ENCODE measurements at places on chromosomes 5 and 9.

DNA sequence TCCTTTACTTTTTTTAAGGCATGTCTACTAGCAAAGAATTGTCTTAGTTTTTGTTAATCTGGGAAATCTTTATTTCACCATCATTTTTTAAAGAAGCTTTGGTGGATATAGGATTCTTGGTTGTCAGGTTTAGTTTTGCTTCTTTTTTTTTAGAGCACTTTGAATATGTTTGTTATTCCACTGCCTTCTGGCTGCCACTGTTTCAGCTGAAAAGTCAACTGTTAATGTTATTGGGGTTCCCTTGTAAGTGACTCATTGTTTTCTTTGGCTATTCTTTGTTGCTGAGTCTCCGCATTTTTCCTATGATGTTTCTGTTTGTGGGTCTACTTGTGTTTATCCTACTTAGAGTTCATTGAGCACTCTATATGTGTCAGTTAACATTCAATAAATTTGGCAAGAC lies 44.4 kb downstream of the PHAX start:
- no peak for DNase-seq

DNA sequence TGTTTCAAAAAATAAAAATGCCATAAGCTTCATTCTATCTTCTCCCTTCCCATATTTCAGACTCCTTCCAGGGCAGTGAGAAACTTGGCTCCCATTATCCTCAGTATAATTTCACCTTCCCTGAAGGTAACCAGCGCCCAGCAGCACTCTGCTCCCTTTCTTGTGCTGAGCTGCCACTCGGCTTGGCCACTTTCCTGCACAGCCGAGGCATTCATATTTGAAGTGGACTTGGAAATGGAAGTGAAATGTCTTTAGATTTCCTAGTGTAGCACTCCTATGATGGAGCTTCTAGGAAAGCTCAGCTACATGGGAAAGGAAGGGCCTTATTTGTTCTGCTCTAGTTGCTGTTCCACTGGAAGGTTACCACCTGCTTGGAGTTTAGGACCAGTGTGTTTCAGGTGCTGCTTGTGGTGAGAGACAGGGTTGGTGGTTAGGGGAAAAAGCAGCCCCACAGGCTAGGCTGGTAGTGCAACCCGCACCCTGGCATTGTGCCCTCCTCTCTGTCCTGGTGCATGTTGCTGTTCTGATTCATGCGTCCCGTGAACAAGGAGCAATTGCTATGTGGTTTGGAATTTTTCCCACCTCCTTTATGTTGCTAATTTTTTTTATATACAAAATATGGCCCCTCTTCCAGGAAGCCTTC lies 53.8 kb downstream of the RAD23B start:
- DNase-seq = no peak

DNA sequence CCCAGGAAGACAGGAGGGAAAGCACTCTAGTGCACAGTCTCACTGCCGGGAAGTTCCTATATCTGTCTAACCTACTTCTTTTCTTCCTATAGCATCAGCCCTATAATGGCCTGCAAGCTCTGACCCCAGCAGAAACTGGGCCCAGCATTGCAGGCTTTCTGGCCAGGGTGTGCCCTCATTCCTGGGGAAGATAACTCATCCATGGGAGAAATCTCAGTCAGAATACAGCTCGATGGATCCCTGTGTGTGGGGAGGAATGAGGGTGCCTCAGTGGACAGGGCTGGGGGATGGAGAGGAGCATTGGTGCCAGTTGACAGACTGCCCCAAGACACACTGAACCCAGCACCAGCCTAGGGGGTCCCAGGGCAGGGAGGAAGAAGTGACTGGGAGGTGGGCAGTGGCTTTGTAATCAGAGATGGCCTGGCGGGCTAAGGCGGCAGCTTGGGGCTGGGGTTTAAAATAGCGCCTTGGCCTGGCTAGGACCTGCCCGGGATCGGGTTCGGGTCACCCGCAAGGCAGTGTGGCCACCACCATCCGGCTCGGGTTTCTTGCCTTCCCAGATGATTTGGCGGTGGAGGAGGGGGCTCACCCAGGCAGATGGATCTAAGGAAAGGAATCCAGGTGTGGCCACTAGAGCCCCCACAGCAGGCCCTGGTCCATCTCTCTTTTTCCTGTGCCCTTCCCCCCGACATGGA lies 7.6 kb upstream of the CXXC5 start:
- DNase-seq = no peak

GRCh38 chr9:72858089-72858912 lies 94.6 kb downstream of the ALDH1A1 start:
- no peak for DNase-seq

- DNase-seq = no peak
Measured at GRCh38 chr5:62931153-62931950, 352.7 kb downstream of the LRRC70 start.

DNA sequence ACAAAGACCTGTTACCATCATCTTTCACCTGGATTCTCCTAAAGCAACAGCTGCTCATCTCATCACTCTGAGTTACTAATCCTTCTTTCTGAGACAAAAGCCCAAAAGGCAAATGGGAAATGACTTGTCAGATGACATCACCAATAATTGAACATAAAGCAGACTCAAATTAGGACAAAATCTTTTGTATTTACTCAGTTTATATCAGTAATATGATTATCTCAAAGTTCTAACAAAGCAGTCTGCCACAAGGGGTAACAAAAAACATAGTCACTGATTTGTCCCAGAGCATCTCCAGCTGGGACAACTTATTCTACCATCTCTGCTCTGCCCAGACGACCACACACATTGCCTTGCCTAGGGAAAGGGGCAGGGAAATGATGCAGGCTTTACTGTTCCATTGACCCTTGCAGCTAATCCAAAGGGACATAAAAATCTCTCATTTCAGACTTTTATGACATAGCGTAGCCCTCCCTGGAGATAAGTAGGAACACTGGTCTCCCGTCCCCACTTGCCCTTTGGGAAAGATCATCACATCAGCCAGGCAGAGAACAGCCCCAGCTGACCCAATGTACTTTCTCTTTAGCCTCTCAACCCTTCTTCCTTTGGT lies 249.5 kb upstream of the PTGER4 start:
- no peak for DNase-seq

DNA sequence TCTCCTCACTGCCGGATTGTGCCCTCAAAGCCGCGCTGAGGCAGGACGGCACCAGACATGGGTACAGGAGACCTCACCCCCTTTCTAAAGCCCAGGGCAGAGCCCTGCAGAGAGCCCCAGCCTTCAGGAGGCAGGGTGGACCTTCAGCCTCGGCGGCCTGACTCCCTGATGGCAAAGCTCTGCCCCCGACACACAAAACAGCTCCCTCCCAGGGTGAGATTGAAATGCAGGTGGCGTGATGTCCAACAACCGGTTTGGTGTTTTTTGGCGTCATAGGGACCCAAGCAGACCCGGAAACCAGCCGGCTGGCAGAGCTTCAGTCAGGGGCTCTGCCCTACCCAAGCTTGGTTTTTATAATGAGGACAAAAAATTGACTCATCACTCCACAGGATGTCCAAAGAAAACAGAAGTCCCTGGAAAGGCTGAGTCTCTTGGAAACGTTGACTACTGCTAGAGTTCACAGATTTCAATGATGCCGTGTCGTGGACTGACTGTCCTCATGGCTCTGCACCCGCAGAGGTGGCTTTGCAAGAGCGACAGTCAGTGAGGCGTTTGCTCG lies 275.2 kb upstream of the IRX1 start:
- DNase-seq = no peak

DNA sequence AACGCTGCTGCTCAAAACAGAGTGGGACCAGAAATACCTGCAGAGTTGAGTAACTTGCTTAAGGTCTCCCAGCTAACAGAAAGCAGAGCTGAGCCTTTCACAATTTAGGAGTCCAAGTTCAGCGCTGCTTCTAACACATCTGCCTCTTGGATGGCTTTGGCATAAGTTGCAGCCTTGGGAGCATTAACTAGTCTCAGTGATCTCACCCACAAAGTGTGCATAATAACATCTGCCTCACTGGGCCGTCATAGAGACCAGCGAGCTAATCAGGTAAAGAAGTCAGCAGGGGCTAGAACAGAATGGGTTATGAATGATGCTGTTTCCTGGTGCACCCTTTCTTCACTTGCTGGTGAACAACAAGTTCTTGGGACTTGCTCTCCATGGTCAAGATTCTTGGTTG lies 36.5 kb downstream of the WWC1 start:
- DNase-seq = no peak

- DNase-seq = no peak
Measured at GRCh38 chr9:115615821-115616665, 498.1 kb upstream of the TNC start.

DNA sequence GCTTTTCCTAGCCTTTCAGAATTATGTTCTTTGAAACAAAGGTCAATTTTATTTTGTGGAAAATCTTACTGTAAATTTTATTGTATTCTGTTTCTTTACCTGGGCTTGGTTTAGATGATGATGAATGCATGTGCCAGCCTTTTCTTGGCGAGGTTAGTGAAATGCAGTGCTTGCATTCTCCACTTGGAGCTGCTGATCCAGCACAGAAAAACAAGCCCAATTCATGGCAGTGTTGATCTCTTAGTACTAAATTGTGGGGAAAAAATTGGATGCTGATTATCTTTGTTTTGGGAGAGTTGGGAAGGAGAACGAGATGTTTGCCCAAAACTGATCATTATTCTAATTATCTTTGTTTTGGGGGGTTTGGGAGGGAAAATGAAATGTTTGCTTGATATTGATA lies 3.7 kb downstream of the HABP4 start:
- DNase-seq = no peak

DNA sequence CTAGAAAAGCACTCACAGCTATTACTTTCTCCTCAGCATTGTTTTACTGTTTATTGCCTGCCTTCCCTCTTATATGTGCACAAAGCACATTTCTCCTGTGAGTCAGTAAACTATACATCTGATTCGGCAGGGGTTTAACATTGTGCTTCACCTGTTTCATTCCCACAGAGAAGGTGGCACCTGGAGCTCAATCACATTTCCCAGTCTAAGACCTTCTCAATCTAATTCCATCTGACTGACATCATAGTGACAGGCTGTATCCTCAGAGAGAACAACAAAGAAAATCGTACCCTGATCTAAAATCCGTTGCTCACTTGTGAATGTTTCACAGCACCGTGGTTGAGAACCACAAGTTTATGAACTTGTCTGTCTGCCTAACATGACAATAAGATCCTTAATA lies 92.4 kb upstream of the CAST start:
- DNase-seq = no peak

- no peak for DNase-seq
Measured at GRCh38 chr5:150513375-150514309, 5.7 kb downstream of the NDST1 start.
